ENCODE measurements at places on chromosomes 7 and 10. TPM values are rescaled to one million over a fixed set of nuclear protein-coding genes. Genes with fewer than 3 reads are reported as not detected.
A peak's percentile ranks its signal among the peaks of the same experiment; 100 is the strongest.

DNA sequence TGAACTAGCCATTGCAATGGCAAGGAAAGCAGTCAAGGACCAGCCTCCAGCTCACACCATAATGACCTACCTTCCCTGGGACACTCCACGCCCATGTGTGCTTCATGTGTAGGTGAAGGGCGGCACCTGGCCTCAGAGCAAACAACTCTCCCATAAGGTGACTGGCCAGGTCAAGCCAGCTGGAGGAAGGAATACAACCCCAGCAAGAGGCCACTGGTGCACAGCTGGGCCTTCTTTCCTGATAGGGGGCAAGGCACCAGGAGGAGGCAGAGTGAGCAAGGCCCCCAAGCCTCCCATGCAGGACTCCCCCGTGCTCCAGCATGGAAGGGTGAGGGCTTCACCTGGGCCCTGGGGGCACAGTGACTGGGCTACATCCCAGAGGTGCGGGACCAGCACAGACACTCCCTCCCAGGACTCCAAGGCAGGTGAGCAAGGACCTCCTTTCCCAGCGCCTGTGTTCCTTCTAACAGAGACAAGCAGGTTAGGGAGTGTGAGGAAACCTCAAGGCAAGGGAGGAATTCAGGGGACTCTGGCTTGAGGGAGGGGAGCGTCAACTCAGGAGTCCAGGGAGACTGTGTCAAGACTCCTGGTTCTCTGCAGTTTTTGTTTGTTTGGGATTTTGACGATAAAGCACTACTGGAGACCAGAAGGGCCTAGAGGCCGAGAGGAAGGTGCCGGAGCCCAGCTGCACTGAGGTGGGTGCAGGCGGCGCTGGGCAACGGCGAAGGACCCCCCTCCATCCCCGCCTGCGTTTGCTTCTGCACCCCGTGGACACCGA is 1.7 kb downstream of the PTPRN2 start:
- H3K27me3 ChIP-seq: peaks cover 34% of the 10 kb centered on the region
- no peak overlapping the region for H3K27ac ChIP-seq
- H3K4me1 ChIP-seq: no peaks in the 10 kb centered on the region
- DNase-seq: no peak
- H3K4me3 ChIP-seq: no peak overlapping the region

- DNase-seq: no peak
- H3K36me3 ChIP-seq: no peaks in the 10 kb centered on the region
- H3K4me3 ChIP-seq: no peak overlapping the region
- no peak overlapping the region for H3K27ac ChIP-seq
These were observed 25.0 kb upstream of the CALN1 start for GRCh38 chr7:72437061-72437585.

- DNase-seq: no peak
- H3K36me3 ChIP-seq: no peaks in the 10 kb centered on the region
- no peaks in the 10 kb centered on the region for H3K27me3 ChIP-seq
- no peak overlapping the region for H3K27ac ChIP-seq
These were observed 164.7 kb upstream of the HPS1 start for GRCh38 chr10:98611436-98611835.

GRCh38 chr7:157412021-157412443 is 75.2 kb downstream of the DNAJB6 start:
- peak; percentile 95 for DNase-seq
- peaks cover 8% of the 10 kb centered on the region for H3K4me1 ChIP-seq
- peaks cover 45% of the 10 kb centered on the region for H3K36me3 ChIP-seq
- no peaks in the 10 kb centered on the region for H3K27me3 ChIP-seq
- H3K4me3 ChIP-seq: no peak overlapping the region

GRCh38 chr7:67743501-67743900 is 746.9 kb downstream of the TYW1 start:
- H3K4me3 ChIP-seq: no peak overlapping the region
- no peaks in the 10 kb centered on the region for H3K27me3 ChIP-seq
- H3K36me3 ChIP-seq: no peaks in the 10 kb centered on the region
- DNase-seq: no peak

DNA sequence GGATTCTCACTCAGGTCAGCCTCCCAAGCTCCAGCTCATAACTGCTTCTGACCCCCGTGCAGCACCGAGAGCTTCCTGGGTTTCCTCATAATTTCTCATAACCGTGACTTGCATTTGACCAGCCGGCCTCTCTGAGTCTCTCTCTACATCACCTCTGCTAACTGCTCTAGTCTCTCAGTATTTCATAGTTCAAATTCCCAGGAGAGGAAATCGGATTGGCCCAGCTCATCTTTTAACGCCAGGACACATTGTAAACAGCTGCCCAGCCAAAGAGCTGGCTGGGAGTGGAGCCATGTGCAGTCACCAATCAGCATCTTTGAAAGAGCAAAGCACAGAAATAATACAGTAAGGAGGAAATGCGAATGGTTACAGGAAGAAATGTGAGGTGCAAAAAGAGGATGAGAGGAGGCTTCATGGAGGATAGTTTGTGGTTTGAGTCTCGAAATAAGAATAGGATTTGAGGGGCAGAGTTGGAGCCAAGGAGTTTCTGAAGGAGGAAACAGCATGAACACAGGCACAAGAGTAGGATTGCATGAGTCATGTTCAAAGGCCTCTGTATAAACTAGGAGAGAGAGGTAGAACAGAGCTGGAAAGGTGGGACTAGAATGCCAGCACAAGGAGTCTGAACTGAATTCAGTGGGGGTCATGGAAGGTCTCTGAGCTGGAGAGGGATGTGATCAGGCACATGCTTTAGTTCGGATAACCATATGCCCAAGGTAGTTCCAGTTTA is 15.2 kb upstream of the LBX1 start:
- H3K27me3 ChIP-seq: peaks cover 28% of the 10 kb centered on the region
- no peak overlapping the region for H3K27ac ChIP-seq
- DNase-seq: peak; percentile 88

- no peak overlapping the region for H3K27ac ChIP-seq
- peaks cover 8% of the 10 kb centered on the region for H3K4me1 ChIP-seq
These were observed 54.1 kb downstream of the FAM171A1 start for GRCh38 chr10:15316871-15317464.

DNA sequence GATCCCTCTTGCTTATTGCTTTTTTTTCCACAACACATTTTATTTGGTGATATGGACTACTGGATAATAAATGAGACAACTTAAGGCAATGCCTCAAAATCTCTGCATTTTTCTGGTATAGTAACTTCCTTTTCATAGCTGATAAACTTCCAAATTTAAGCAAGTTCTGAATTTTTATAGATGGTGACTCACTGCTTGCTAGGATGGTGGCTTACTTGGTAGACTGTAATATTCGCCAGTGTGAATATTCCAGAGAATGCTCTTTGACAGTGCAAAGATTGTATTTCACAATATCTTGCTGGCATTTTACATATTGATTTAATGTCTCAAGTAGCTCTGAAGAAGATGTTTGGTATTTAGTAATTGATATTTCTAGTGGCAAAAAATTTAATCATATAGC is 472.4 kb downstream of the TFEC start:
- peaks cover 3% of the 10 kb centered on the region for H3K4me1 ChIP-seq
- no peak overlapping the region for H3K4me3 ChIP-seq
- no peak overlapping the region for H3K27ac ChIP-seq

GRCh38 chr7:50953820-50954219 is 171.1 kb upstream of the GRB10 start:
- DNase-seq: peak; percentile 15
- H3K27ac ChIP-seq: no peak overlapping the region
- H3K4me3 ChIP-seq: no peak overlapping the region
- no peaks in the 10 kb centered on the region for H3K36me3 ChIP-seq
- peaks cover 4% of the 10 kb centered on the region for H3K27me3 ChIP-seq
- H3K4me1 ChIP-seq: no peaks in the 10 kb centered on the region

- peak; percentile 60 for DNase-seq
- peaks cover 29% of the 10 kb centered on the region for H3K4me1 ChIP-seq
- peaks cover 19% of the 10 kb centered on the region for H3K36me3 ChIP-seq
- H3K4me3 ChIP-seq: no peak overlapping the region
These were observed 28.1 kb downstream of the XPNPEP1 start for GRCh38 chr10:109895095-109895818.

- H3K27ac ChIP-seq: no peak overlapping the region
- H3K4me3 ChIP-seq: no peak overlapping the region
- H3K36me3 ChIP-seq: no peaks in the 10 kb centered on the region
- H3K27me3 ChIP-seq: no peaks in the 10 kb centered on the region
- DNase-seq: no peak
These were observed 355.4 kb downstream of the HGF start for GRCh38 chr7:81414411-81414810.

DNA sequence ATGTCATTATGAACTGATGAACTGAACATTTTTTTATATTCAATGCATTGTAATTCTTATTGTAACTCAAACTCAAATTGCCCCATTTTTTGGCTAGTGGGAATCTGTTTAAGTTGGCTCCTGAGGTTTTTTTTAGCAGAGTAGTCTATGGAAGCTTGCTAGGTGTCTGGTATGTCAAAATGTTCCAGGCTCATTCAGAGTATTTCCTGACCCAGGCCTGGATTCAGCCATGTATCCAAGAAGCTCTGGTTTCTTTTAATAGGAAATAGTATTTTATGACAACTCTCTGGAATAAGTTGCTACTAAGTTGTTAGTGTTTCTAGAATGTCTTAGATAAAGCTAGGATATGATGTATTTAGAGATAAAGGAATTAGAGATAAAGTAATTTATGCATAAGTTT is 288.0 kb downstream of the ARL4A start:
- no peaks in the 10 kb centered on the region for H3K4me1 ChIP-seq
- H3K27ac ChIP-seq: no peak overlapping the region
- no peaks in the 10 kb centered on the region for H3K27me3 ChIP-seq
- DNase-seq: no peak
- no peak overlapping the region for H3K4me3 ChIP-seq
- H3K36me3 ChIP-seq: no peaks in the 10 kb centered on the region

GRCh38 chr7:111067251-111067650 is 23.7 kb upstream of the LRRN3 start:
- DNase-seq: no peak
- H3K4me1 ChIP-seq: no peaks in the 10 kb centered on the region

- H3K27ac ChIP-seq: peak overlapping the region; percentile 86
- no peaks in the 10 kb centered on the region for H3K36me3 ChIP-seq
- DNase-seq: no peak
- peak overlapping the region; percentile 80 for H3K4me3 ChIP-seq
- H3K4me1 ChIP-seq: peaks cover 13% of the 10 kb centered on the region
These were observed 440 bp upstream of the GLRX3 start for GRCh38 chr10:130135676-130136225.

- H3K4me1 ChIP-seq: no peaks in the 10 kb centered on the region
These were observed 9.1 kb downstream of the CELF2 start for GRCh38 chr10:11026773-11027172.

- peaks cover 8% of the 10 kb centered on the region for H3K27me3 ChIP-seq
- H3K4me1 ChIP-seq: peaks cover 8% of the 10 kb centered on the region
- H3K36me3 ChIP-seq: no peaks in the 10 kb centered on the region
- DNase-seq: no peak
- H3K4me3 ChIP-seq: no peak overlapping the region
- H3K27ac ChIP-seq: no peak overlapping the region
These were observed 47.0 kb upstream of the FRMD4A start for GRCh38 chr10:14377591-14378175.

GRCh38 chr7:44881610-44882009 is 3.7 kb downstream of the PURB start:
- H3K4me3 ChIP-seq: peak overlapping the region; percentile 61
- H3K27me3 ChIP-seq: no peaks in the 10 kb centered on the region
- peak overlapping the region; percentile 80 for H3K27ac ChIP-seq
- DNase-seq: peak; percentile 88
- H3K4me1 ChIP-seq: peaks cover 11% of the 10 kb centered on the region
- peaks cover 9% of the 10 kb centered on the region for H3K36me3 ChIP-seq

DNA sequence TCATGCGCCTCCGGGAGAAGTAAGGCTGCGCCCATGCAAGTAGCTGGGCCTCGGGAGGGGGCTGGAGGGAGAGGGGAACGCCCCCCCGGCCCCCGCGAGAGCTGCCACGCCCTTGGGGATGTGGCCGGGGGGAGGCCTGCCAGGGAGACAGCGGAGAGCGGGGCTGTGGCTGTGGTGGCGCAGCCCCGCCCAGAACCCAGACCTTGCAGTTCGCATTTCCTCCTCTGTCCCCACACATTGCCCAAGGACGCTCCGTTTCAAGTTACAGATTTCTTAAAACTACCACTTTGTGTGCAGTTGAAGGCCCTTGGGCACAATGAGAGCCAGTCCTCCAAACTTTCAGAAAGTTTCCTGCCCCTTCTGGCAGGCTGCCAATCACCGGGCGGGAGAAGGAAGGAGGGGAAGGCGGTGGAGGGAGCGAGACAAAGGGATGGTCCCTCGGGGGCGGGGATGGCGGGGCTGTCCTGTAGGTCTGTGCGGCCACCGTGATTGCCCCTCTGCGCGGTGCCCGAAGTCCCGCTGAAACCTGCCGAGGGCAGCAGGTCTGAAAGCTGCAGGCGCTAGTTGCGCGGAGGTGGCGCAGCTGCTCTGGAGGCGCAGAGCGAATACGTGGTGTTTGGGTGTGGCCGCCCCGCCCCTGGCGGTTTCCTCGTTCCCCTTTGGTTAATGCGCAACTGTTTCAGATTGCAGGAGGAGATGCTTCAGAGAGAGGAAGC is 2.1 kb downstream of the VIM start:
- peak overlapping the region; percentile 87 for H3K4me3 ChIP-seq
- H3K36me3 ChIP-seq: peaks cover 47% of the 10 kb centered on the region
- DNase-seq: peak; percentile 55
- H3K27me3 ChIP-seq: no peaks in the 10 kb centered on the region

DNA sequence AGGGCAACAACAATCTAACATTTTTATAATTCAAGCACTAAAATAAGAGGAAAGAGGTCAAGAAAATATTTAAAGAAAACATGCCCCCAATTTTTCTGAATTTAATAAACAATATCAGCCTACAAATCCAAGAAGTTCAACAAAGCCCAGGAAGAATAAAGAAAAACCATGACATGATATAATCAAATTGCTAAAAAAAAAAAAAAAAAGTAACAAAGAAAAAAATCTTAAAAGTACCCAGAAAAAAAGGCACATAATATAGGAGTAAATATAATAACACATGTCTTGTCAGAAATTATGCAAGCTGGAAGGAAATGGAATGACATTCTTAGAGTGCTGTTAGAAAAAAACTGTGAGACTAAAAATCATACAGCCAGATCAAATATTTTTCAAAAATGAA is 151.4 kb downstream of the IMMP2L start:
- no peak for DNase-seq
- H3K27me3 ChIP-seq: no peaks in the 10 kb centered on the region
- peaks cover 4% of the 10 kb centered on the region for H3K4me1 ChIP-seq

GRCh38 chr7:155361346-155361680 is 63.6 kb downstream of the INSIG1 start:
- no peaks in the 10 kb centered on the region for H3K4me1 ChIP-seq
- peaks cover 57% of the 10 kb centered on the region for H3K27me3 ChIP-seq
- H3K27ac ChIP-seq: no peak overlapping the region
- H3K4me3 ChIP-seq: no peak overlapping the region
- no peaks in the 10 kb centered on the region for H3K36me3 ChIP-seq

Gene HPS1
- total RNA-seq: 15.8 TPM

Gene SPAG6
- total RNA-seq: not detected

Gene GPR15LG
- not detected for total RNA-seq

Gene FAM25A
- not detected for total RNA-seq

Gene SFMBT2
- 1.1 TPM for total RNA-seq

Gene KCNIP2
- total RNA-seq: not detected

Gene ANKRD61
- under 0.01 TPM for total RNA-seq

Gene PON1
- total RNA-seq: not detected

Gene ZNF32
- 21.4 TPM for total RNA-seq

Gene LRRC4
- 0.56 TPM for total RNA-seq

Gene CCL26
- not detected for total RNA-seq

Gene SGPL1
- 26.7 TPM for total RNA-seq

Gene DYNC1I1
- total RNA-seq: not detected
